HAP-1 (cell line): ENCODE measurements at places on chromosomes 4 and X.

DNA sequence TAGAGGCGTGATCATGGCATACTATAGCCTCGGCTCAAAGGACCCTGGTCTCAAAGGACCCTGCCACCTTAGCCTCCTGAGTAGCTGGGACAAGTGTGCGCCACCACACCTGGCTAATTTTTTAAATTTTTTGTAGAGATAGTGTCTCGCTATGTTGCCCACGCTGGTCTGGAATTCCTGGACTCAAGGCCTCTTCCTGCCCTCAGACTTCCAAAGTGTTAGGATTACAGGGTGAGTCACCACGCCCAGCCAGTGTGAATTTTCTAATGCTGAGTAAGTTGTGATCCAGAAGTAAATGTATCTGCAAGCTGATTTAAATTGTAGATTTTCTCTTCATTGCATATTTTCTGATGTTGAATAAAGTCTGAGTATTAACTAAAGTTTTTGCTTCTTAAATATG lies 2.6 kb upstream of the ZNF674 start:
- DNase-seq = no peak

- DNase-seq = no peak
These were observed at the start of gene WAS for GRCh38 chrX:48683411-48683982. WAS (plus strand) TSS chrX:48683799; CDS start chrX:48683854, 55 bp downstream.

DNA sequence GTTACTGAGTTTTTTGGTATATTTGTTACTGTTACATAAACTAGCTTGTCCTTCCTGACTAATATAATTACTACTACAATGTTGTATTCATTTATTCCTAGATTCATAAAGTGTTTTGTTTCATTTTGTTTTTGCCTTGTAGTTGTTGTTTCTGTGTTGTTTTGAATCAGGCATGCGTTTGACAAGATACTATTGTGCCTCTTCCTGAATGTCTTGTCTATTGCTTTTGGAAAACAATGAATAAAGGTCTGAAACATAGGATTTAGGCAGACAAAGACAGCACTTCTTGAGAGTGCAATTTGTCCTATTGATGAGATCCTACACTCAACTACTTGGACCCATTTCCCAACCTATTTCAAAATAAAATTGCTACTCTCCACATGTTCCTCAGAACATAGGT lies 630.4 kb upstream of the BOD1L1 start:
- no peak for DNase-seq

DNA sequence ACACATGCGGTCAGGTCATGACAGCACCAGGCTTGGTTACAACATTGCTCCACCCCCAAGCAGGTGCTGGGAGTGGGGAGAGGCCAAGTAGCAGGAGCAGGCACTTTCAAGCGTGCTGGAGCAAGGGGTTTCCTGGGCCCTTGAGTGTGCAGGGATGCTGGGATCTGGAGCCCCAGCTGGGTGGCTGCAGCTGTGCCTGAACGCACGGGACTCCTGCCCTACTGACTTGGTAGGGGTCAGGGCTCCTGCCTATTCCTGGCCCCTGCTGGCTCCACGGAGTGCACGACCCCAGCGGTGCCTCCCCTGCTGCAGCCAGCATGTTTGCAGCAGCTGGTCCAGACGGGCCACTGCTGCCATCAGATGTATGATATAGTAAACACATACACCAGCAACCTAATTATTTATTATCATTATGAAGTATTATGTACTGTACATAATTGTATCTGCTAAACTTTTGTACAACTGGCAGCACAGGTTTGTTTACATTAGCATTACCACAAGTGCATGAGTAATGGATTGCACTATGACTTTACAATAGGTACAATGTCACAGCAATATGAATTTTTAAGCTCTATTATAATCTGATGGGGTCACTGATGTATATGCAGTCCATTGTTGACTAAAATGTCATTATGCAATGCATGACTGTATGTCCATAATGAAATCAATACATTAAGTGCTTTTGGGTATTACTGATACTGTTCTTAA lies 620.6 kb downstream of the RAPGEF2 start:
- no peak for DNase-seq

DNA sequence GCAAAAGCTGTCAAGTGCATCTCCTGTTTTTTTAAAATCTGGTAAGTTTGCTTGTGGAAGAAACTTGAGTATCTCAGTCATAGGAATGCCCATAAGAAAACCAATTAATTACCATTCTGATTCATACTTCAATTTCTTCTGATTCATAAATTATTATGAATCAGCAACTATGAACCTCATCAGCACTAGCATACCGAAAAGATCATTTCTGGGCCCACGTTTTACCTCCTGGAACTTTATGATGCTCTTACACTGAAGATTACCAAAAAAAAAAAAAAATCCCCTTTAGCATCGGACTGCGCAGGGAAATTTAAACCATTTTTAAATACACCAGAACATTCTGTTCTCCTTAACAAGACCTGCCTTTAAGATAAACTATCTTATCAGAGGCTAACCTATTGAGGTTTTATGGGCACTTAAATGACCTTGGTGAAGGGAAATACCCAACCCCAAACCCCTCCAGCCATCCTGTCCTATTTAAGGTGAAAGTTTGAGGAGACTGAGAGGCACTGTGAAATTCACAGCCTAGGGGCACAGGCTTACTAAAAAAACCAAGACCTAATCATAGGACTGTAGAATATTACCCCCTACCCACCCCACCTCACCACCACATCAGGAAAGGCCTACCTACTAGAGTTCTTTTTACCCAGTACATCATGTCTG lies 38.2 kb upstream of the ABCG2 start:
- DNase-seq = no peak

GRCh38 chrX:48461830-48462229 lies 8.2 kb downstream of the SLC38A5 start:
- DNase-seq = no peak

GRCh38 chr4:188550296-188550695 lies 411.1 kb downstream of the TRIML1 start:
- DNase-seq = no peak

- no peak for DNase-seq
These were observed 1199.1 kb downstream of the ADGRL3 start for GRCh38 chr4:62399242-62399641.

- DNase-seq = no peak
These were observed 715.0 kb downstream of the GRID2 start for GRCh38 chr4:93018806-93019205.

- no peak for DNase-seq
These were observed 122.8 kb downstream of the DIPK2B start for GRCh38 chrX:45077748-45078424.

DNA sequence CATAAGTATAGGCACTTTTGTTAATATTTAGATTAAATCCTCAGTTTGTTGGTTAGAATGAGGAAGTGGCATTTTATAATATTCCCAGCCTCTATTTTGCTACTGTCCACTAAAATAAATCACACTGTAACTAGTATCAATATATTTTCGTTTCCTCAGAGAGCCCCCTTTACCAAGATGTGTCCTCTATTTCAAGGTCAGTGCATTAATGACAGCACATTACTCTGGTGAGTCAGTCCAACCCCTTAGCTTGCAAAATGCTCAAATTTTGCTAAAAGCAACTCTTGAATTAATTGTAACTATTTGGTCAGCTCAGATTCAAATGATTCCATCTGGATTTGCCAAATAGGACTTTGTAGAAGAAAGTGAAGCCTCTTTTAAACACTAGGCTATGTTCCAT lies 199.3 kb downstream of the PDHA2 start:
- no peak for DNase-seq

GRCh38 chr4:122875949-122876348 lies 46.4 kb downstream of the NUDT6 start:
- no peak for DNase-seq

DNA sequence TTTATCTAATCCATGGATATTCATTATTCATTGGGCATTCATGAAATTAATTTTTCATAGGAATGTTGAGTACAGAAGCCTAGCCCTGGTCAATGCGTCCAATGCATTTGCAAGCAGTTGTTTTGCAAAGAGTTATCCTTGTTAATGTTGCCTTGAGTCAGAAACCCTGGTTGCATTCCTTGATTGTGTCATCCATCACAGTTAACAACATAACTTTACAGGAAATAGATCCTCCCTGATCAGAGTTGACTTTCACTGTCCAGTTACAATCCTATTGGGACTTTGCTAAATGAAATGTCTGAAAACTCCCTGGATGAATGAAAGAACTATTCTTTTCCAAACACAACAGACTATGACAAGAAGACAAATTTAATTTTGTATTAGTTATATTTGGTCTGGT lies 924.3 kb upstream of the SLIT2 start:
- no peak for DNase-seq

DNA sequence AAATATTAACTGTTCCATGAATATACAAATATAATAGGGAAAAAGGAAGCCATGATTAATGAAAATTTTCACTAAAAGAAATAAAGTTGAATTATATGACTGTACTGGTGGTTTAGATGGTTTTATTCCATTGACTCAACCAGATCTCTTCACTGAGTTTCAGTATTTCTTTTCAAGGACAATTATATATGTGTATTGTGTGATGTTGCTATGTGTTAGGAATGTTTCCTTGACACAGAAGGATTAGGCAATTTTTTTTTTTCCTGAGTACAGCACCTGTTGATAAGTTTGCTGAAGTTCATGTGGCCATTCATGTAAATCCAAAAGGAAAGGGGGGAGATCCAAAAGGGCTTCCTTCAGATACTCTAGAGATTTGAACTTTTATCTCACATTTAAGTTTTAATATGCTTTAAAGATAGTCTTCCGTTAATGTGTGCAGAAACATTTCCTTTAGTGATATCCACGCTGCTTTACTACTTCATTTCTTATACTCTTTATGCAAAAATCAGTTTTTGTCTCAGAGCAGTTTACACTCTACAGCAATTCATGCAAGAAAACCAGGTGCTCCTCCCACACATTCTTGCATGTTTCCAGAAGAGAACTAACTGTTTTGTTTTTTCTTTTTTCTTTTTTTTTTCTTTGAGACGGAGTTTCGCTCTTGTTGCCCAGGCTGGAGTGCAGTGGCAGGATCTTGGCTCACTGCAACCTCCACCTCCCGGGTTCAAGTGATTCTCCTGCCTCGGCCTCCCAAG lies 249.1 kb downstream of the RPA4 start:
- no peak for DNase-seq

- no peak for DNase-seq
These were observed 42.4 kb downstream of the KDM6A start for GRCh38 chrX:44915361-44915868.

DNA sequence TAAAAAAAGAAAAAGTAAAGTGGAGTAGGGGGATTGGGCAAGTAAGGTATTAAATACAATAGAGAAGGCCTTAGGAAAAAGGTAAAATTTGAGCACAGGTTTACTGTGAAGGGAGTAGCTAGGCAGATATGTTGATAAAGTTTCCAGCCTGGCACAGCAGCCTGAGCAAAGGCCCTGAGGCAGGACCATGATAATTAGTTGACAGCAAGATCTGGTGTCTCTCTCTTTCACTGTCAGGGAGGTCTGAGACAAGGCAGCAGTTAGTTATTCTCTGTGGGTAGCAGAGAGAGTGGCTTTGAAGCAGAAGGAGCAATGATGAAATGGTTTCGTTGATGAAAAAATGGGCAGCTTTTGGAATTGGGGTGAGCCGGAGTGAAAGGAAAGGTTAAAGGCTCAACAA lies 119.5 kb downstream of the KDR start:
- no peak for DNase-seq

DNA sequence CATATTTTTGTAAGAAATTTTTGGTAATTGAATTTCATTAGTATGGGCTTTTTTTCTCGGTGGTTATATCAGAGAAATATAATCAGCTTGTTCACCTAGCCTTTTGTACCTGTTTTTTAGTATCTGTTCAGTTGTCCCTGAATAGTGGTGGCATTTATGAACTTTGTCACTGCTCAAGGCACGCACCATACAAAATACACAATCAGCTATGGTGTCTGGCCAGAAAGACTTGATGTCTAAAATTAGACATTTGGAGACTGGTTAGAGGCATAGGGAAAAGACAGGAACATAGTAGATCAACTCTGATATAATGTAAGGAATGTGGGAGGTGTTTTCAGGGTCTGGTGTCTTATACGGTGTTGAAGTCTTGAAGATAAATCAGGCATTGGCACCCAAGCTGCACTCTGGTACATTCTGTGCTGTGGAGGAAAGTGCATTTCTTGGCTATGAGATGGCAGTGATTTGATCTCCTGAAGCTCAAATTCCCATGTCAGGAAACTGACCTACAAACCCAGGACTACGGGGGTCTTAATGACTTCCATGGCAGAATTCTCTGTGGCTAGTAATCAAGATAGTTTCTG lies 3.6 kb downstream of the ART3 start:
- no peak for DNase-seq

- DNase-seq = no peak
These were observed 84.9 kb downstream of the GAB1 start for GRCh38 chr4:143421609-143422008.

GRCh38 chr4:83535520-83536361 lies at the start of gene GPAT3:
GPAT3 (plus strand) TSS chr4:83536108; CDS start chr4:83536623, 515 bp downstream.
- DNase-seq = peak; percentile 80

- DNase-seq = peak; percentile 49
These were observed 21.3 kb downstream of the SPCS3 start for GRCh38 chr4:176340871-176341685.

DNA sequence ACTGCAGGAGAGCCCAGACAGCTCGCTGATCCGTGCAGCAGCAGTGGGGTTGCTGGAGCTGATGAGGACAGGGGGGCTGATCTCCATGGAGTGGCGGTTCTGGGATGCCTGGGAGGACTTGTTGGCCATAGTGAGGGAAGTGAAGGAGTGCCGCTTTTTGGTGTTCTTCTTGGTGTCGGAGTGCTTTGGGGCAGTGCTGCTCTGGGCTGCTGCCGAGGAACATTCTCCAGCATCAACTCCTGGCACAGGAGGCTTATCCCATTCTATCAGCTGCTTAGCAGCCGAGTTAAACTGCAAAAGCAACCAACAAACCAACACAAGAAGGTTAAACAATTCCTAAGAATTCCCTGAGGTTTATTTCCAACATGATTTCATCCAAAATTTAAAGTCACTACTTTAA lies 126.3 kb upstream of the CBR4 start:
- DNase-seq = no peak

DNA sequence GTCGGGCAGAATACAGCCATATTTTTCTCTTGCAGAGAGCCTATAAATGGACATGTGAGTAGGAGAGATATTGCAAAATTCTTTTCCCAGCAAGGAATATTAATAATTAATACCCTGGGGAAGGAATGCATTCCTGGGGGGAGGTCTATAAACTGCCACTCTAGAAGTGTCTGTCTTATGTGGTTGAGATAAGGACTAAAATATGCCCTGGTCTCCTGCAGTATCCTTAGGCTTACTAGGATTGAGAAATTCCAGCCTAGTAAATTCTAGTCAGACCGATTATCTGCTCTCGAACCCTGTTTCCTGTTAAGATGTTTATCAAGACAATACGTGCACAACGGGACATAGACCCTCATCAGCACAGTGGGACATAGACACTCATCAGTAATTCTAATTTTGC lies 872.6 kb downstream of the FSTL5 start:
- DNase-seq = no peak

- DNase-seq = no peak
These were observed 192.3 kb upstream of the ANKRD50 start for GRCh38 chr4:124904723-124905388.

DNA sequence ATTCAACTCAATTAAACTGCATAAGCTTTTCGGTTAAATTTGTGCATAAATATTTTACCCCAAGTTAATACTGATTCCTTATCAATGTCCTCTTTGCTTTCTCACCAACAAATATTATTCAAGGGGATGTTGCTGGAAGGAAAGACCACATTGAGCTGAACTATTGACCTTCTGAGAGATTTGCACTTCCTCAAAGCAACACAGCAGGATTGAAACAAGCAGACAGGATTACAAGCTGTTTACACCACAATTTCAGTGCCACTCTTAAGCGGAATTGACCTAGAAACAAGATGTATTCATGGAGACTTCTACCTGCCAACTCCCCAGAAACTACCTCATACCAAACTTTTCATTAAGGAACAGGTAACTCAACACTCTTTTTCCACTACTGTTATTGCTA lies 96.5 kb upstream of the DUSP21 start:
- no peak for DNase-seq

- peak; percentile 76 for DNase-seq
These were observed 69.8 kb downstream of the SHROOM3 start for GRCh38 chr4:76504613-76505465.
